Frontal cortex (tissue), 4 donors: ENCODE measurements at places on chromosomes 1 and 21. TPM values are rescaled to one million over a fixed set of nuclear protein-coding genes. Genes with fewer than 3 reads are reported as not detected.

Gene TRIM63
- total RNA-seq = not detected

GRCh38 chr21:44612669-44613229 is 870 bp downstream of the KRTAP10-8 start:
- DNase-seq = no peak

DNA sequence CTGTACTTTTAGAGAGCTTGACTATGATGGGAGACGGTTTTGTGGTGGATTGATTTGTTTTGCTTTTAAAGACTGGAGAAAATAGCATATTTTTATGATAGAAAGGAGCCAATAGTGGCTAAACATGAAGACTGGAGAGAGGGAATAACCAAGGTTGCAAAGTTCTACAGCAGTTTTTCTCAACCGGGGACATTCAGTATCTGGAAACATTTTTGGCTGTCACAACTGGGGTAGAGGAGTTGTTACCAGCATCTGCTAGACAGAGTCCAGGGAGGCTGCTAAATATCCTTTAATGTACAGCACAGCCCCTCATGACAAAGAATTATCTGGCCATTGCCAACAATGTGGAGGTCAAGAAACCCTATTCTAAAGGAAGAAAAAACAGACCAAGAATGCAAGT is 38.4 kb upstream of the RAP1A start:
- DNase-seq = no peak

DNA sequence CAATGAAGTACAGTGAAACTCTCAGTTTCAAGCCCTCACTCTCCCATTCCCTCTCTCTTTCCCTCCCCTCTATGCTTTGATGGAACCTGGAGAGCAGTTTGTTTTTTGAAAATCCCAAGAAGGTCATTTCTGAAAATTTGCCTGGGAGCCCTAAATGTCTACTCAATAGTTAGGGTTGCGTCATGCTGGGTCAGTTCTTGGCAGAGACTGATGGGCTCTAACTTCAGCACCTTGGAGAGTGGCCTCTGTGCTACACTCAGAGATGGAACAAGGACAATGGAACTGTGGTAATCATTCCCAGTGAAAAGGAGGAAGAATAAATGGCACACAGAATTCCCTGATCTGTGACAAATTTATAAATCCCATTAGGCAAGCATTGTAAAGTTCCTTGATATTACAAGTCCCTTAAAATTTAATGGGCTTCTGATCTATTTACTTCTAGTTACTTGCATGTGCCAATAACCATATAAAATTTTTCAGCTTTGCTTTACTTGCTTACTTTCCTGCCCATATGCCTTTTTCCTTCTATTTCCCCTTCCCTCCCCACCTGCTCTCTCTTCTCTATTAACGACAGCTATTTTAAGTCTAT is 182.9 kb upstream of the KCND3 start:
- no peak for DNase-seq

DNA sequence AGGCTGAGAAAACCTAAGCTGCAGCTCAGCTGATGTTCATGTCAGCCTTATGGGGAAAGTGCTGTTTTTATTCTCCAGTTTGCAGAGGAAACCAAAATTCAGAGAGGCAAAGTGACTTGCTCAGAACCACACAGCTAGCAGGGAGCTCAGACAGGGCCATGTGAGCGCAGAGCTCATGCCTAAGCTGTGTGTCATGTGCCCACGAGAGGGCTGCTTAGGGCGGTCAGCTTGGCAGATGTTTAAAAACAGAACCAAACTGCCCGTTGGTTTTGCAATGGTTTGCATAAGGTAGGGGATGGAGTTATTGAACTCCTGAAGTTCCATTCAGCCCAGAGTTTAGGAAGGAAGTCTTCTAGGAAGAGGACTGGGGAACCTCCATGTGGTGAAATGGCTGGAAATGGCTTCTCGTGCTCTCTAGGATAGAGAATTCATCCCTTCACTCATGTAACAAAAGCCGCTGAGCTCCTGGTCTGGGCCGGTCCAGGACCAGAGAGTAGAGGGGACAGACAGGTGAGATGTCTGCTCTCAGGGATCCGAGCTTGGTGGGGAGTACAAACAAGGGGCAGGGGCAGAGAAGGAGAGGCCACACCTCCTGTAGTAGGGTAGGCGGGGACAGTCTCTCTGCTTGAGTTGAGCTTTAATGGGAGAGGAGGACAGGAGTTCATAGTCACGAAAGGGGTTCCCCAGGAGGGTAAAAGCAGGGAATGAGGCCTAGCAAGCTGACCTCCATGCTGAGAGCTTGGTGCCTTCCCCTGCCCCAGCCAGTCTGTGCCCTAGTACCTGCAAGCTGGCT is 46.9 kb downstream of the ARHGEF10L start:
- no peak for DNase-seq

Gene KCNJ15
- total RNA-seq = not detected

GRCh38 chr1:156438278-156438987 is 62.1 kb downstream of the MEF2D start:
- no peak for DNase-seq

Gene SCP2
- total RNA-seq = 57.5 TPM

Gene TIE1
- 6.9 TPM for total RNA-seq
